Anterior cingulate cortex (tissue), 58 donors: ENCODE measurements at places on chromosomes 7 and 10.

DNA sequence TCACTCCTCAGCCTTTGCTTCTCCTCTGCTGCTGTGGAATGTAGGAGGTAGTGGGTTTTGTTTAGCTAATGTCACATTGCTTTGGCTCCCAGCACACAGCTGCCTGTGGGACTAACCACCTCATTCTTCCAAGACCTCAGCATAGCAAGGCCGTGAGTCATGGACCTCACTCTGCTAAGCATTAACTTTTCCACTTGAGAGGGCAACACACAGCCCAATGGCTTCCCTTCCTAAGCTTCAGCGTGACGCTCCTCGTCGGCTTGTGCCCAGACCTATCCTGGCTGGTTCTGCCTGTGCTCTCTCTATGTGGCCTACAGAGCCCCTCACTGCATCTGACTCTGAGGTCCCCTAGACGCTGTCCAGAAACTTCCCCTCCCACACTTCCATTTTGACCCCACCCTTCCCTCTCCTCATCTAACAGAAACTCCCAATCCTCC, 23.3 kb downstream of the MYOF start:
- no peak for DNase-seq

DNA sequence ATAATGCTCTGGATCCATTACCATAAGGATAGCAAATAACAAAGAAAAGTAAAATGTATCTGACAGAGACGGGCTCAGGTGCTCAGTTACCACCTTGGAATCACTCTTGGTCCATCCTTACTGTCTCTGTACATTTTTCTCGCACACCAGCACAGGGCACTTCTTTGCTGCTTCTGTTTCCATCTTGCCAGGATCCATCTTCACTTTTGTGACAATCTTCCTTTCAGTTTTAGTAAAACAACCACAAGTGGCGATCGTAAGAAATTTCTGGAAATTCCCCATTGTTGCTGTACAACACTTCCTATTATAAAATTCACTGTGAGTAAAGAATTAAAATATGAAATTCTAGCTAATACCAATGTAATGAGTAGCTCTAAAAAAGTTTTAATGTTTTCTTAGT, 695.5 kb downstream of the GRM8 start:
- DNase-seq = no peak

- no peak for DNase-seq
These were observed 1.1 kb upstream of the TECTB start for GRCh38 chr10:112282086-112282485.

DNA sequence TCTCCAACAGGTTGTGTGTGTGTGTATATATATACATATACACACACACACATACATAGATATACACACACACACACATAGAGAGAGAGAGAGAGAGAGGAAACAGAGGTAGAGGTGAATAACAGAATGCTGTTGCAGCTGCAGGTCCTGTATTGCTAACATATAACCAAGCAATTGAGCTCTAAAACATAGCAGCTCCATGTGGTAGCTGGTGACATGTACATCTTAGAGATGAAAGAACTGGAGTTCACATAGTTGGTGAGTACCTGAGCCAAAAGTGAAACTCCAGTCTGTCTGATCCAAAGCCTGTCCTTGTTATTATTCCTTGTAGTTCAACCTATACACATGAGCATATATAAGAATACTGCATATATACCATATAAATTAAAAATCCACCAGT, 152.9 kb upstream of the CSTF2T start:
- DNase-seq = no peak

GRCh38 chr10:30675791-30676718, 46.5 kb upstream of the LYZL2 start:
- no peak for DNase-seq

GRCh38 chr10:102644646-102645387, 538 bp downstream of the TRIM8 start:
- DNase-seq = peak; percentile 71

DNA sequence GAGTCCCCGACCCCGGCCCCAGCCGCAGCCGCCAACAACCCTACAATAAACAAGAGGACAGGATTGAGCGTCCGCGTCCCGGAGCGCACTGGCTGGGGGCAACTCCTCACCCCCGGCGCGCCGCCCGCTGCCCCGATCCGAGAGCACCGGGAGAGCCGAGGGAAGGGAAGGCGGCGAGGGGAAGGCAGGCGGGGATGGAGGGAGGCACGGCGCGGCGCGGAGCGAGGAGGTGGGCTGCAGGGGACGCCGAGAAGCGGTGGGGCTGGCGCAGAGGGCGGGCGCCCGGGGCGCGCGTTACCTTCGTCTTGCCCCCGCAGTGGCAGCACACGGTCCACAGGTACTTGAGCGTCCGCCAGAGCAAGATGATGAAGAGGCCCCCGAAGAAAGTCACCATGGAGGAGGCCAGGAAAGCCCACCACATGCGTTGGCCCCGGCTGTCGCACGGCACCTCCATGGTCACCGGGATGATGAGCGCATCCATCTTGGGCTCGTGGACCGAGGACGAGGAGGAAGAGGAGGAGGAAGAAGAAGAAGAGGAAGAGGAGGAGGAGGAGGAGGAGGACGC, 559 bp downstream of the KCNMA1 start:
- DNase-seq = no peak

- DNase-seq = no peak
These were observed 10.2 kb downstream of the MLXIPL start for GRCh38 chr7:73613954-73614735.

- no peak for DNase-seq
These were observed 43.8 kb downstream of the ZNF467 start for GRCh38 chr7:149729586-149729982.

DNA sequence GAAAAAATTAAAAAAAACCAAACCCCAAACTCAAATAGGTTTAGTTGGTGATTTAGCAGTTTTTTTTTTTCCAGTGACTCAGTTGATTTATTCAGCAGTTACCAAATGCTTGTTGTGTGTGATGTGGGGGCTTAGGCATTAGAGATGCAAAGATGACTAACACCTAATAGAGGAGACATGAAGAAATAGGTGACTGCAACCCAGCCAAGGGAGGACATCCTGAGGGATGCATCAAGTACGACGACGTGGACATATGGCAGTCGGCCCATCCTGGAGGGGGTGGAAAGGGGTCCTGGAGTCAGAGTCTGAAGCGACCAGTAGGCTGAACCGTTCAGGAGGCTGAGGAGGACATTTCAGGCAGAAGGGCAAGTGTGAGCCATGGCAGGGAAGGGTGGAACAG, 35.5 kb downstream of the LRMDA start:
- no peak for DNase-seq

GRCh38 chr7:27144781-27145164, 1.3 kb upstream of the HOXA5 start:
- DNase-seq = no peak

DNA sequence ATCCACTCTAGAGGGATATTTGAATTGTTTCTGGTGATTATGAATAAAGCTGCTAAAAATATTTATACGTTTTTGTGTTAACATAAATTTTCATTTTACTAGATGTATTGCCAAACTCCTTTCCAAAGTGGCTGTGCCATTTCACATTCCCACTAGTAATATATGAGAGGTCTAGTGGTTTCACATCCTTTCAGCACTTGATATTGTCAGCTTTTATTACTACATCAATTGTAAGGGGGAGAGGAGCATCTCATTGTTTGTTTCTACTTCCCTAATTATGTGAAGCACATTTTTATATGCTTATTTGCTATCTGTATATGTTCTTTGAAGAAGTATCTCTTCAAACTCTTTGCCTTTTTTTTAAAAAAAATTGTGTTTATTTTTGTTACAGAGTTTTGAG, 184.5 kb downstream of the ADK start:
- no peak for DNase-seq

GRCh38 chr7:85719981-85720953, 533.4 kb upstream of the SEMA3D start:
- no peak for DNase-seq

DNA sequence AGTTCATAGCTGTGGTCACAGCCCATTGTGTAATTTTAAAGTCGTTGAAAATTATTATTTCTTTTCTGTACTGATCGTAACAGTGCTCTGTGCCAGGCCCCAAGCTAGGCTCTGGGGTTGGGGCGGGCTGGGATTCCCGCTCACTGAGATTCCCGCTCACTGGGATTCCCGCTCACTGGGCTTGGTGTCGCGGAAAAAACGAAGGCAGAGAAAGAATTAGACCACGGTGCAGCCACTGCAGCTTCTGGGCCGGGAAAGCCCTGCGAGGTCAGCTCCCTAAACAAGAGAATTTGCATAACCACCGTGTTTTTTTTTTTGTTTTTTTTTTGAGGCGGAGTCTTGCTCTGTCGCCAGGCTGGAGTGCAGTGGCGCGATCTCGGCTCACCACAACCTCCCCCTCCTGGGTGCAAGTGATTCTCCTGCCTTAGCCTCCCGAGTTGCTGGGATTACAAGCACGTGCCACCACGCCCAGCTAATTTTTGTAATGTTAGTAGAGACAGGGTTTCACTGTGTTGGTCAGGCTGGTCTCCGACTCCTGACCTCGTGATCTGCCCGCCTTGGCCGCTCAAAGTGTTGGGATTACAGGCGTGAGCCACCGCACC, 31.2 kb downstream of the FOXK1 start:
- no peak for DNase-seq

- DNase-seq = no peak
These were observed 12.4 kb downstream of the CALY start for GRCh38 chr10:133324198-133324792.
